ENCODE measurements at places on chromosomes 6 and 20.

GRCh38 chr6:107489636-107490565, at the start of gene SOBP:
Gene SOBP (plus strand): TSS chr6:107490117. CDS start chr6:107490617, 500 bp downstream.
- peak; percentile 52 for DNase-seq

- no peak for DNase-seq
Observed at GRCh38 chr6:129717277-129717676, 7.3 kb upstream of the ARHGAP18 start.

GRCh38 chr20:22561965-22562577, 22.3 kb downstream of the FOXA2 start:
- DNase-seq: no peak

DNA sequence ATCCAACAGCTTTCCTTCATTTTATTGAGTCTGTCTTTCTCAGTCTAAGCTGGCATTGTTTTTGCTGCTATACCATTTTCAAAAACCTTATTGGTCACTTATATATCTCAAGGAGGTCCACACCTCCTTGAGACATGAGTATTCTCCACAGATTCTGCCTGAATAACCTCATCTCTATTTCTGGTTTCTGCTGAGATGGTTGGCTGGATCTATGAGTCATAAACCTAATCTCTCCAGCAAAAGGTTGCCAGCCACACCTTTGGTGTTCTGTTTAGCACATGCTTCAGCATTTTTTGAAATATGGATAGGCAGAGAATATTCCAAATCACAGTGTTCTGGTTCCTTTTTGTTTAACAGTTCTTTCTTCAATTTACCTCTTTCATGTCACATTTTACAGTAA, 40.8 kb upstream of the TMEM244 start:
- DNase-seq: no peak

DNA sequence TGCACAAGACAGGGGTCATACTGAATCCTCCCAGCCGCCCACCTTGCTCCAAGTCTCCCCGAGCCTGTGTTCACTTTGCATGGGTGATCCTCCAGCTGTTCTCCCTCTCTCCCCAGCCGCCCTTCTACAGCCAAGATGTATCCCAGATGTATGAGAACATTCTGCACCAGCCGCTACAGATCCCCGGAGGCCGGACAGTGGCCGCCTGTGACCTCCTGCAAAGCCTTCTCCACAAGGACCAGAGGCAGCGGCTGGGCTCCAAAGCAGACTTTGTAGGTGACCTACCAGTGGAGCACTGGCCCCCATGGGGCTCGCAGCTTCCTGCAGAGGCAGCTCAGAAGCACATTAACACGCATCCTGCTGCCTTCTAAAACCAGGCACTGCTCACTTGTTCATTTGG, 14.6 kb upstream of the IFT52 start:
- DNase-seq: no peak

DNA sequence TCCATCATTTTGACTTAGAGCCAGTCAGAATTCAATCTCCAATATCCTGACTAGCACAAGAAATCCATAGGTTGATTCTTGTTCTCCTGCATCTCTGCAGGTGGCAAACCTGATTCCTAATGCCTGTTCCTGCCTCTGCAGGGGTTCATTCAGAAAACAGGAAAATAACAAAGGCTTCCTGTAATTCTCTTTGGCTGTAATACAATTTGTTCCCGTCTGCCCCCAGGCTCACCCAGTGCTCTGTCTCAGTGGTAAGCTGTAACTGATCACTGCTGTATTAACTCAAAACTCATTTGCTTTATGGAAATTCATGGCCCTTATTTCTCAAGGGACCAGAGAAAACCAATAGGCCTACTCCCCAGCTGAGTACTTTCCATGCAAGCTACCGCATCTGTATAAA, 88.6 kb downstream of the OPRM1 start:
- no peak for DNase-seq

- no peak for DNase-seq
Observed at GRCh38 chr20:22808628-22809027, 224.3 kb upstream of the FOXA2 start.

DNA sequence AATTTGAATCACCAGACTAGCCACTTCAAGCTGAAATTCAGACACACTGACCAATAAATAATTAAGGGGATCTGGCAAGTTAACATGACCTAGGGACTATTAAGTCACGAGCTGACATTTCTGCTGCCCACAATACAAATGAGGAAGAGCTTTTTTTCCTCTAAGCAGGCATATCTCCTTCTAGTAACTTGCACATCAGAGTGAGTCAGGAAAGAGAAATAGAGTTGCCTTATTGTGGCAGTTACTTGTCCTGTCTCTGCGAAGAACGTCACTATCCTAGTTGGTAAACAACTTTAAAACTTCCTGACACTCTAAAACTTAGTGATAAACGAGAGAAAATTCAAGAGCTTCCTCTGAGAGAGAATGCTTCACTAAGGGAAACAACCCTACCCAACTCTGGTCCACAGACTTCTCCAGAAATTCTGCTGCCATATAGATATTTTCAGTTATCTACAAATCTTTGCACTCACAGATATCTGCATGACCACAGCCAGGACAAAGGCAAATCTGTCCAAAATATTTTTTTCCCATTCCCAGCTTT, 4.2 kb downstream of the PLA2G7 start:
- DNase-seq: no peak

DNA sequence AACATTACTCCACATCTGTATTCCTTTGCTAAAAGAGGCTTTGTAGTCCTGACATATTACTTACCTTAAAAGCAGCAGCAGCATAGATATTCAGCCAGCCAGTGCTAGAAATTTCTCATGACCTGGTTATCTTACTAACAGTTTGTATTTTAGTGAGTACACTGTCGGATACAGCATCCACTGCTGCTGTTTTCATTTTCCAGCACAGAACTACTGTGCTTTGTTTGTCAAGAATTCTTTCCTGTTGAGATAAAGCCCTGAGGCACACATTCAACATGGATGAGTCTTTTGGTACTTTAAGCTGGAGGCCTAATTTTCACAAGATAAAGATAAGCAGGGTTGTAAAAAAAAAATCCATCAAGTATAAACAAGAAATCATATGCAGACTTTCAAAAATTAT, 311.2 kb upstream of the OPRM1 start:
- DNase-seq: no peak

- DNase-seq: no peak
Observed at GRCh38 chr20:35523298-35523888, 6.1 kb downstream of the C20orf173 start.

- DNase-seq: no peak
Observed at GRCh38 chr6:119025793-119026192, 52.7 kb downstream of the FAM184A start.

- DNase-seq: peak; percentile 4
Observed at GRCh38 chr6:64012351-64013001, 376.9 kb downstream of the PHF3 start.

DNA sequence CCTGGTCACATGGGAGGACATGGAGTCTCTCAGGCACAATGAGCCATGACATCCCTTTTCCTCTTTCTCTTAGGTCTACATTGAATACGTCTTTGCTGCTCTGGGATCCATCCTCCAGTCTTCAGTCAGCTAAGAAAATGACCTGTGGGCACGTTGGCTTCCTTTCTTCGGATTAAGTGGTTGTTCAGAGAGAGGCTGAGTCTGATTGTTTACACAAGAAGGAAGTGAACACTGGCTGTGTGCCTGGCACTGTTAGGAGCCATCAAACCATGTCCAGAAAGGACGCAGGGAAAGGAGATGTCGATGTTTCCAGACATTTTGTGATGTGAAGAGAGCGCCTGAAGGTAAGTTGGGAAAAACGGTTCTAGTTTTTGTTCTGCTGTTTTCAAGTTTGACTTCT, 309.9 kb upstream of the CDYL start:
- DNase-seq: no peak

- no peak for DNase-seq
Observed at GRCh38 chr6:11888727-11889126, 110.1 kb upstream of the ADTRP start.

DNA sequence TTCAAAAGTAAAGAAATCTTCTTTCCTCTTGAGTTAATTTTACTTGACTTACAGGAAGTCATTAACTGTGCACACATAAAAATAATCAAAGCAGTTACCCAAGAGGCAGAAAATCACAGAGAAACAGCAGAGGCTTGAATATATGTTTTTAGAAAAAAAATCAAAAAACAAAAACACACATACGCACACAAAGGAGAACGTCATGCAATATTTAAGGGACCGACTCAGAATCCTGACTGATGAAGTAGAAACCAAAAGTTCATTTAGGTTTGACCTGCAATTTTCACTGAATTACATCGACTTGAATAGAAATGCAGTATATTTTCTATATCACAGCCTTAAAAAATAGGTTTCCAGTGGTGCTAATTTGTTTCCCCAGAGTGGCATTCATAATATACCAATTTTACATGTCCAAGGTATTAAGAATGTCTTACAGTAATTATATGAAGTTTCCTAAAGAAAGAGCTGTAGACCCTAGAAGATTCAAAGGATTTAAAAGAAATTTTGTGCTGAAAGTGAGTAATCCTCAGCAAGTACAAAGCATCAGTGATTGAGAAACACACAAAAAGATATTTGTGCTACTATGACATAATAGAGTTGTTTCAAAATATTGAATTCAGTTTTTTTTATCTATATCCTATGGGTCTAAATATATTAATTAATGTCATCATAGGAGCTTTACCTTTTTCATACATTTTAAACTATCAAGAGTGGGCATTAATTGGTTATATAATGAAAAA, 358.5 kb upstream of the RUNX2 start:
- DNase-seq: no peak

DNA sequence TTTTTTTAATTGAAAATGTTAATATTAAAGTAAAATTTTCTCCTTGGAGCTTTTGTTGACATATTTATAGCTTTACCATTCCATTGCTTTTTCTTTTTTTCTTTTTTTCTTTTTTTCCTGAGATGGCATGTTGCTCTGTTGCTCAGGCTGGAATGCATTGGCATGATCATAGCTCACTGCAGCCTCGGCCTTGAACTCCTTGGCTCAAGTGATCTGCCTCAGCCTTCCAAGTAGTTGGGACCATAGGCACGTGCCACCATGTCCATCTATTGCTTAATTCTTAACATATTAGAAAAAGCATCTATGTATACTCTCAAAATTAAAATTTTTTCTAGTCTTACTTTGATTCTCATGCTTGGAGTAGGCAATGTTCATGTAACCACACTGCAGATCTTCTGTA, 43.0 kb downstream of the RALGAPB start:
- DNase-seq: no peak

GRCh38 chr6:124260337-124260736, 456.7 kb downstream of the NKAIN2 start:
- no peak for DNase-seq

DNA sequence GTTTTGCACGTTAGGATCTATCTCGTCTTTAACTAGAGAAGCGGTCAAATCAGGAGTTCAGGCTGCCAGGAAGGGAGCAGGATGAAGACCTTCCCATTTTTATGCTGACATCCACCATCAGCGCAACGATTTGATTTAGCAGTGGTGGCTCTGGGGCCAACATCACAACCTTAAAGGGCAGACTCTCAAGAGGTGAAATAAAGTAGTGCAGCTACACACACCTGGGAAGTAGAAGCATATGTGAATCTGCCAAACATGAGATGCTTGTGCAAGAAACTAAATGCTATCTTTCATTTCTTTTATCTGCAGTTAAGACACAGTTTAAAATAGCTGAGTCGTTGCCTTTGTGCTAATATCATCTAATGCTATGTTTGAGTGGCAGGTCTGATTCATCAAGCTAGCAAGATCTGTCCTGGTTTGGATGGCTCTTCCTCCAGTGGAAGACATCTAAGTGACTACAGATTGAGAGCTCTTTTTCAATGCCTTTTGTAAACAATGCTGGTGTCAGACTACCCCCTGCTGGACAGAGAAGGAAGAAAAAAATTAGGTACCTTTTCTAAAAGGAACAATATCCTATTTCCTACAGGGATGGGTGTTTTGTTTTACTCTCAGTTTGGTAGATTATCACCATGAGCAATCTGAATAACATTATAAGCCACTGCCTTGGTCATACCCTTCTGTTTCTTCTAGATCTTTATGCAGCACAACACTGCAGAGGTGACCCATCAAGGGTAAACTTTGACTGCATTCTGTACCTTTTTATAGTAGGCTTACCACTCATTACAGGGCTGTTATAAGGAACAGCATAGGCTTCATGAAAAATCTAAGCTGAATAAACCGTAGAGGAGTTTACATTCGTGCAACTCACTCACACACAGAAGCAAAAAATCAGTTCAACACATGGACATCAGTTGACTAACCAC, 171.6 kb upstream of the FBXL4 start:
- peak; percentile 28 for DNase-seq

DNA sequence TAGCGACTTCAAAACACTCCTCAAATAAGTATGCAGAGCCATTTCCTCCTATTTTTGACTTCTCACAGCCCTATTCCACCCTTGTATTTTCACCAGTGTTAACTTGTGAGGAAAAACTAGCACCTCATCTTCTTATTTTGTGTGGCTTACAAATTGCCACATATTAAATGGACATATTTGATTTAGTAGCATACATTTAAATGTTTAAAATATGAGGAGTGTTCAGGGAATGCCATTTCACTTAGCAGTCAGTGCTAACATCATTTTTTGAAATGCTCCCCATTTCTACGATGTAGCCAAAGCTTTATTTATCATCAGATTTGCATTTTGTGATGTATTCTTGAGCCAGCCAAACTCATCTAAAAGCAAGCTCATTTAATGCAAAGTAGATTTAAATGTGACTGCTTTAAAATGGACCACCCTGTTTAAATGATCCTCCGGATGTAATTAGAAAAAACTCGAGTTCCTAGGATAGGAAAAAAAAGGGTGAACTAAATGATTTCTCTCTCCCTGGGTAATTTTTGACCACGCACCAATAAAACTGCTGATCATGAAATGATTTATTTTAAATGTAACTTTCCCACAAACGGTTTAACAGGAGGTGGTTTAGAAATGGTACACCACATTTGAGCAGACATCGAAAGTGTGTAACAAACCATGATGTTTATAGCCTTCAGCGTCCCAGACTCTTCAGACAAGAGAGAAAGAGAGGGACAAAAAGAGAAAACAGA, 172.6 kb downstream of the CD83 start:
- DNase-seq: no peak

DNA sequence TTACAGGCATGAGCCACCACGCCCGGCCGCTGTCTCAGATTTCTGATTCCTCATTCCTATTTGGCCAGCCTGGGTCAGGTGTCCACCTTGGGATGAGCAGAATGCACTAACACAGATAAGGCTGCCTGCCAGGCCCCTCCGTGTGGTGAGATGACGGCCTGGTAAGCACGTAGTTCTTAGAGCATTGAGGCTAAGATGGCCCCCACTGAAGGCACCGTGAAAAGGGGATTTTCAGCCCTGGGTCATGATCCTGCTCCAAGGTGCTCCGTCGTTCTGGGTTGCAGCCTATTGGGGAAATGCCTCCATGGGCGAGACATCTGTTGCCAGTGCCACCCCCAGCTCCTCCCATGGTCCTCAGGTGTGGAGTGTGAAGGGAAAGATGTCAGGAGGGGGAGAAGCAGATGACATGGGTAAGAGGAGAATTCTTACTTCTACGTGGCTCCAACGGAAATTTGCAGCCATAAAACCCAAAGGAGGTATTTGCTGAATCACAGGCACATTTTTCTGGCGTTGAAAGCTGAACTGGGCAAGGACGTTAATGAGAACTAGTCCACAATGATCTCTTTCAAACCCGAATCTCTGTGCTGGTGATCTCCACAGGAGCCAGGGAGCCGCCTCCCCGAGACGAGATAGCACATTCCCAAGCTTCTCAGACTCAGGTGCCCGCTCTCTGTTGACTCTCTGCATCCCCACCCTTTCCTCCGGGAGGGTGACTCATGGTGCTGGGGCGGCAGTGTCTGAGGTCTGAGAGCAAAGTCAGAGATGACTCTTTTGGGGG, 34.0 kb upstream of the BMP6 start:
- DNase-seq: no peak

Data from NCI-H524 treated with DMSO at 0.1 percent for 48 hours (cell line).